Adrenal gland (tissue), 19 donors: ENCODE measurements at places on chromosomes 4 and X. TPM values are rescaled to one million over a fixed set of nuclear protein-coding genes. Genes with fewer than 3 reads are reported as not detected.

DNA sequence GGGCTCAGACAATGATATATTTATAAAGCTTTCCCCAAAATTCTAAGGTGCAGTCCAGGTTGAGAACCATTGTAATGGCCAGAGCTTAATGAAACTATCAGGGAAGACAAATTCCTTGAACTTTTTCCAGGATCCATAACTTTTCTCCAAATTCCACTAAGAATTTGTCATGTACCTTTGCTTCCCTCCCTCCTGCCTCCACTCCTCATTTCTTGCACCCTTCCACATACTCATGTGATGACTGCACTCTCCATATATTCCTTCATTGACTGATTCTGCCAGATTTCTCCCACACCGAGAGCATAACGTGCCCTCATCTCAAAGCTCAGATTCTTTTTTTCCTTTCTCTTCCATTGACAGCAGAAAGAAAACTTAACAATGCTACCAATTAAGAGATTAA lies 20.9 kb upstream of the AMELX start:
- no peak for DNase-seq
- no peak overlapping the region for H3K27ac ChIP-seq
- no peak overlapping the region for H3K4me3 ChIP-seq
- no peaks in the 10 kb centered on the region for H3K27me3 ChIP-seq
- no peaks in the 10 kb centered on the region for H3K4me1 ChIP-seq

GRCh38 chr4:76215077-76215476 lies 1.5 kb upstream of the SCARB2 start:
- H3K27ac ChIP-seq = peak overlapping the region; percentile 99
- no peaks in the 10 kb centered on the region for H3K36me3 ChIP-seq
- H3K27me3 ChIP-seq = no peaks in the 10 kb centered on the region
- no peak for DNase-seq
- H3K4me1 ChIP-seq = peaks cover 50% of the 10 kb centered on the region

- H3K27me3 ChIP-seq = peaks cover 45% of the 10 kb centered on the region
- no peaks in the 10 kb centered on the region for H3K4me1 ChIP-seq
- no peak overlapping the region for H3K4me3 ChIP-seq
- H3K36me3 ChIP-seq = no peaks in the 10 kb centered on the region
- no peak overlapping the region for H3K27ac ChIP-seq
Measured at GRCh38 chr4:173498771-173499170, 31.3 kb downstream of the HAND2 start.

H2BW2 gene
- not detected for total RNA-seq

PAGE2 gene
- total RNA-seq = not detected

FABP2 gene
- not detected for total RNA-seq
